ENCODE measurements at places on chromosomes 12 and 14.

DNA sequence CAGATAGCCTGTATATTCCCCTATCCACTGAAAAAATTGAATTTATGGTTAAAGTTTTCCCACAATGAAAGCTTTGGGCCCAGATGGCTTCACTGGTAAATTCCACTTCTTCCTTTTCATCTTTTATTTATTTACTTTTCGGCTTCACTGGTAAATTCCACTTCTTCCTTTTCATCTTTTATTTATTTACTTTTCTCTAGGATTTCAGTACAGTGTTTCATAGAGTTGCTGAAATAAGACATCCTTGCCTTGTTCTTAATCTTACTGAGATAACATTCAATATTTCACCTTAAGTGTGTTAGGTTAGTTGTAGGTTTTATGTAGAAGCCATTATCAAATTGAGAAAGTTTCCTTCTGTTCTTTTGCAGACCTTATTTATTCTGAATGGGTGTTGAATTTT, 18.9 kb upstream of the KLRG1 start:
- no peak for DNase-seq

DNA sequence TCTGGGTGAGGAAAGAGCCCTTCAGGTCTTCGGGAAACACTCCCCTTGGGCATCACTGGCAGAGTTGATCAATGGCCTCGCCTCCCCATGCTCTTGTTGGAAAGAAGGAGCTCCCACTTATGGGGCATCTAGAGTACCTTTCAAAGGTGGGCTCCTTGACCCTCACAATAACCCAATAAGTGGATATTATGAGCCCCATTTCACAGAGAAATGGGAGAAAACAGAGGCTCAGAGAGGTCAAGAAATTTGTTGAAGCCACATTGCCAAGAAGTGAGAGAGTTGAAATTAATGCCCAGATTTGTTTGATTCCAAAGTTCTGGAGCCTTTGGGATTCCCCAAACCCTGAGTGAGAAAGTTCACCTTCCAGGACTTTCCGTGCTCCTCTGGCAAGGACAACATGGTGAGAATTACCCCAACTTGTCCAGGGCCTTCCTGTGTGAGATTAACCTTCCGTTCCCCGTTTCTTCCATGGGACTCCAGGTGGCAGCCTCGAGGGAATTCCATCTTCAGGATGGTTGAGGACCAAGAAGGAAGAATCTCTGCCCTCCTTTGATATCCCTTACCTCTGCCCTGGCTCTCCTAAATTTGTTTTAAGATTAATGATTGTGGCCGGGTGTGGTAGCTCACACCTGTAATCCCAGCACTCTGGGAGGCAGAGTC, 7.5 kb upstream of the CHD4 start:
- DNase-seq, result no peak

GRCh38 chr14:103593577-103593976, 30.8 kb downstream of the COA8 start:
- no peak for DNase-seq

GRCh38 chr14:97942921-97943320, 1145.7 kb downstream of the VRK1 start:
- DNase-seq, result no peak

DNA sequence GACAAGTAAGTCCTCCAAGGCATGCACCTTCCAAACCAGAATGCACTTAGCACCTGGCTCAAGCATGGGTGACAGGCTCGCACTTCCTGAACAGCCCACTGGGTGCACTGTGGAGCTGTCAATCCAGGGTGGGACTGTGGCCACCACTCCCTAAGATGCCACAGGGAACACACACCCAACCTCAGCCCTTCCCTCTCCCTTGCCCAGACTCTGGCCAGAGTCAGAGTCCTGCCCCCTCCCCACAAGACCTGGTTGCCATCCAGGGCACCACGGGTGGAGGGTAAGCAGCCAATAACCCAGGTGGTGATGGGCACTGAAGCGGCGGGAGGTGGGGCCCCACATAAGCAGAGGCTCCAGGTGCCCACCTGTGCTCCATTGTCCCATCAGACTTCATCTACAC, 160.6 kb downstream of the MYRFL start:
- no peak for DNase-seq

DNA sequence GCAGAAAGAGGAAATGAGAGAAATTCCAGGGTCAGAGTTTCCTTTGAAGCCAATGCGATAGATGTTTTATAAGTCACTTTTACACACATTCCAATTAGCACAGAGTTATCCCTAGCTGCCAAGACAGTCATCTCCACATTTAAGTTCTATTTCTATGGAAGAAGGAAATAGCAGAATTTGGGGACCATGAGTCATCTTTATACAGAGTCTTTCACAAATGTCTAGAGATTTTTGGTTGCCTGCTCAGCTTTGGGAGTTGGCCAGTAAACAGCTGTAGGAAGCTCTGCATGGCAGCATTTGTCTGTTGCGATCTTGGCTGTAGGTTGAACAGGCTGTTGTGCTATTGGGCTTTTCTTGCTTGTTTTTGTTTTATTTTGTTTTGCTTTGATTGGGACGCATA, 884.3 kb downstream of the GALC start:
- DNase-seq, result no peak

GRCh38 chr14:102795060-102795925, 18.0 kb downstream of the TRAF3 start:
- DNase-seq, result no peak

DNA sequence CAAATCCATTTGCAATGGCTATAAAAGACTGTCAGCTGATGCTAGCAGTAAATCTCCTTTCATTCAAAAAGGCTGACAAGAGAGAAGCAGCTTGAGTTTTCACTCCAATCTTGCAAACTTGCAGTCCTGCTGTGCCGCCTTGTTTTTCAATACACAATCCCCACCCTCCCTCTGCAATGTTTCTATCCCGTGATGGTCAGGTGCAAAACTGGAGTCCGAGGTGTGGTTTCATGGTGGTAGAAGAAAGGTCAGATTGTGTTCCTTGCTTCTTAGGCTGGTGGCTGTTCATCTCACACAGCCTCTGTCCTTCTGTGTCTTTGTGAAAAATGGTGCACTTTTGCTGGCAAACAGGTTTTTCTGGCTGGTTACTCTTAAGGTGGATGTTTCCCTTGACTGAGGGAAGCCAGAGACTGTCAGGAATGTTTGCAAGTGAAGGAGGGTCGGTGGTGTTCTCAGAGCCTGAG, 27.7 kb upstream of the TBX3 start:
- DNase-seq, result no peak

DNA sequence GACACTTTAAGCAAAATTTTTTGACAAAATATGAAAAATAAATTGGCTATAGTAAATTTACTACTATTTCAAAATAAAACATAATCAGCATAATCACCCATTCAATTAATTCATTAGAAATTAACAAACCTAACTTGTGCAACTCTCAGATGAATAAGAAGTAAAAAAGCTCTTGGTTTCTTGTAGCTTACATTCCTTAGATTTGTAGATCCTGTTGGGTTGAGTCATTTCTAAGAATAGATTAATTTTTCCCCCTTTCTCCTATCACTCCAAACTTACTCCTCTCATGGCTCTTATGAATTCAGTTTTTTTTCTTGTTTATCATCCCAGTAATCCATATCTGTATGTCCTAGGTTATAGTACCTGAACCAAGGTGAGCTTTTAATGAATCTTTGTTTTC, 230.9 kb upstream of the LRIG3 start:
- no peak for DNase-seq

Data from substantia nigra (tissue), 51 donors.